ENCODE measurements at places on chromosomes 16 and 17. TPM values are rescaled to one million over a fixed set of nuclear protein-coding genes. Genes with fewer than 3 reads are reported as not detected.

DNA sequence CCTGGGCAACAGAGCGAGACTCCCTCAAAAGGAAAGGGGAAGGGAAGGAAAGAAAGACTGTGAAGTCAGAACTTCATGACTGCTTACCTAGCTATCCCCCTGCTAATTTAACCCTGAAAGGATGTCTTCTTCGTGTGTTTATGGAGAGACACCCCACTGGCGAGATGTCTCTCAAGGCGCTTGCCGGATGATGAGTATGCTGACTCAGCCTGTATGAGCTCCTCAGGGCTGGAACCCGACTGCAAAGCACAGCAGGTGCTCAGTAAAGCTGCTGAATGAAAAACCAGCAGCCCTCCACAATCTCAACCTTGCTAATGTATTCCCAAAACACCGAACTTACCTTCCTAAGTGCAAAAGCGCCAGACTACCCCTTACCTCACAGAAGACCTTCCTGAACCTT lies 2.3 kb downstream of the ANKFY1 start:
- no peak for DNase-seq

- DNase-seq, result no peak
Observed at GRCh38 chr17:65978871-65979270, 213.1 kb downstream of the CEP112 start.

KRTAP9-4 gene
- not detected for polyA plus RNA-seq

GRCh38 chr17:46154151-46154816 lies 38.9 kb downstream of the KANSL1 start:
- no peak for DNase-seq

GRCh38 chr17:1009229-1010085 lies 12.5 kb downstream of the TIMM22 start:
- DNase-seq, result no peak

CEMP1 gene
- 2.9 TPM for polyA plus RNA-seq

ZG16B gene
- 0.42 TPM for polyA plus RNA-seq

GRCh38 chr17:75241996-75242460 lies 19.4 kb downstream of the GGA3 start:
- DNase-seq, result no peak

GAST gene
- not detected for polyA plus RNA-seq

TLCD1 gene
- polyA plus RNA-seq, result 18.6 TPM

GRCh38 chr16:52489894-52490293 lies 57.0 kb downstream of the TOX3 start:
- DNase-seq, result no peak

PRCD gene
- polyA plus RNA-seq, result 3.2 TPM

DNA sequence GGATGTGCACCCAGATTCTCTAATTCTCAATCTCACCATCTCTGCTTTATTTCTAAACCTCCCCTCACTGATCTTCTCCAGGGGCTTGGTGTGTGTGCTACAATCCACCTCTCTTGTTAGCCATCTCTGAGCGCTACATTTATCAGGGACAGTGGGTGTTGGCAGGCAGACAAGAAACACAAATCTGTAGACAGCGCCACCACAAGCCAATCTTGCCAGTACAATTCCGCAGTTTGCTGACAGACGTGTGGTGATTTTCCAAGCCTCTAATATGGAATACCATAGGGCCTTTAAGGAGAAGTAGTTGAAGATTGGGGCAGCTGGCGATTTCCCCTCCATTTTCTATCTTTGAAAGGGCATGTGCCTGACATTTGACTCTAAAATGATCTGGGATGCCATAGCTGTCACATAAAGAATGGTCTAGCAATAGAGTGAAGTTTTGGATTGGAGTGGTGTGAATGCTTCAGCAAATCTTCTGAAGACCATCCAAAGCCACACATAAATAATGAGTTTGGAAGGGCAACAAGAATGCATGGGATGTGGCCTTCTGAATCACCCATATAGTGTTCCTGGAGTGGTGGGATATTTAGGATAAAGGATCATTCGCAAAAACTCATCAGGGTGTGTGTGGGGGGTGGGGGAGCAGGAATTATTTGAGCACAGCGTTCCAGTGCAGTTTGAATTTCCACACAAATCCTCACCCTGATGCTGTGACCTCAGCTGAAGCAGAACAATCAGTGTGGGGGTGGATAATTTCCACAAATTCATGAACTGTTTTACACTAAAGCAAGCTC lies 12.0 kb upstream of the ANKFN1 start:
- DNase-seq, result no peak

NKD1 gene
- 13.3 TPM for polyA plus RNA-seq

TAC4 gene
- polyA plus RNA-seq, result not detected

DNA sequence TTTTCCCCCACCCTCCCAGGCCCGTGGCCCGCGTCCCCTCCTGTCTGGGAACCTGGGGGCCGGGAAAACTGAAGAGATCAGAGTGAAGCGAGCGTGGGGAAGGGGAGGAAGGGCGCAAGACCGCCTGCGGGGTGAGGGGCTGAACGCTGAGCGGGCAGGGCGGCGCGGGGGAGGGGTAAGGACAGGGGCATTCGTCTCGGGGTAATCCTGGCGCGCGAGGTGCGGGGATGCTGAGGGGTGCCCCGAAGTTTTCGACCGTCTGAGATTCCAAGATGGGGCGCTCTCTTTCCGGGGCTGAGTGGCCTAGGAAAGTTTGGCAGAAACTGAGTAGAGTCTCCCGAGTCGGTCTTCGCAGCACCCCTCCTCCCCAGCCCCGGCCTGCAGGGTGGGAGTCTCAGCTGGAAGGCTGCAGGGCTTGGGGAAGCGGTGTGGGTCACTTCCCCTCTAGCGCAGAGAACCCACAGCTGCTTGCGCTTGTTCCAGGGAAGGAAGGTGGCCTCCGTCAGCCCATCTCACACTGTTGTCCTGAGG lies 555 bp downstream of the TTYH2 start:
- no peak for DNase-seq

DNA sequence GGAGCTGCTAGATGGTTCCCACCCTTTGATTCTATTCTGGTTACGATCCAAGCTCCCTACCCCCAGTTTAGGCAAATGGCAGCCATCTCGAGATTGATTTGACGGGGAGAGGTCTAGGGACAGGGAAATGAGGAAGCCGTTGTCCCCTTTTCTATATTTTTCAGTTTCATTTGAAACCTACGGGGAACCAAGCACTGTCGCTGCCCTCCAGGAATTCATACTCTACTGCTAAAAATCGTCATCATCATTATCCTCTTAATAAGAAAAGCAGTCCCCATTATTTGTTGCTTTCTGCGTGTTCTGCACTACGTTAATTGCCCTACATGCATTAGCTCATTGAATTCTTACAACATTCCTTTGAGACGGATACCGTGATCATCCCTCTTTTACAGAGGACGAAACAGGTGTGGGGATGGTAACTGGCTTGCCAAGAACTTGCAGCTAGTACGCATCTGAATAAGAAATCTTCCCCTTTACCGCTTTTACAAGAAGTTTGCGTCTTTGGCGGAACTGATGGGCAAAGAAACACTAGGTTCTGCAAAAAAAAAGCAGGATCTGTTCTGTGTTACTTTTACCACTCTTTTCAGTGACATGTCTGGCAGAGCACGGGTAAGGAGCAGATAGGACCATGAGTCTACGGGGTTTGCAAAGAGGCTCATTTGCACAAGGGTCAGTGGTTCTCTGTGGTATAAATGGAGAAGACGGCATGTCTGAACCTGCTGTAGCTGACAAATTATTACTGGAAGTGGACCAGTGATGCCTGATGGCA lies 1.1 kb downstream of the CCP110 start:
- no peak for DNase-seq

GRCh38 chr17:80866050-80866793 lies 125.4 kb upstream of the CHMP6 start:
- peak; percentile 49 for DNase-seq

DNA sequence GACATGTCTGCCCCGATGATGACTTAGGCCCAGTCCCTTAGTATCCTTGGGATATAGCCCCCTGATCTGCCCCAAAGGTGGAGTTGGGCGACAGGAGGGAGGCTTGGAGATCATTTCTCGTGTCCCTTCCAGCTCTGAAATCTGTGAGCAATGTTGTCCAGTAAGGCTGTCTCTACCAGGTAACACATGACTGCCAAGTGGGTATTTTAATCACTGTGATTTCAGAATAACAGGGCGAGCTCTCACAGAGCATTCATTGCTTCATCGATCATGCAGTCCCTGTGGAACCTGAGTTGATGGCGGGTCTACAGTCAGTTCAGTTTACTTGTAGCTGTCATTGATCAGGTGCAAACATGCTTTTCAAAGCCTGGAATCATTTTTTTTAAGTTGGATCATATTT lies 39.2 kb downstream of the KSR1 start:
- DNase-seq, result no peak

SLC38A8 gene
- polyA plus RNA-seq, result not detected

CHAD gene
- 0.66 TPM for polyA plus RNA-seq

DNA sequence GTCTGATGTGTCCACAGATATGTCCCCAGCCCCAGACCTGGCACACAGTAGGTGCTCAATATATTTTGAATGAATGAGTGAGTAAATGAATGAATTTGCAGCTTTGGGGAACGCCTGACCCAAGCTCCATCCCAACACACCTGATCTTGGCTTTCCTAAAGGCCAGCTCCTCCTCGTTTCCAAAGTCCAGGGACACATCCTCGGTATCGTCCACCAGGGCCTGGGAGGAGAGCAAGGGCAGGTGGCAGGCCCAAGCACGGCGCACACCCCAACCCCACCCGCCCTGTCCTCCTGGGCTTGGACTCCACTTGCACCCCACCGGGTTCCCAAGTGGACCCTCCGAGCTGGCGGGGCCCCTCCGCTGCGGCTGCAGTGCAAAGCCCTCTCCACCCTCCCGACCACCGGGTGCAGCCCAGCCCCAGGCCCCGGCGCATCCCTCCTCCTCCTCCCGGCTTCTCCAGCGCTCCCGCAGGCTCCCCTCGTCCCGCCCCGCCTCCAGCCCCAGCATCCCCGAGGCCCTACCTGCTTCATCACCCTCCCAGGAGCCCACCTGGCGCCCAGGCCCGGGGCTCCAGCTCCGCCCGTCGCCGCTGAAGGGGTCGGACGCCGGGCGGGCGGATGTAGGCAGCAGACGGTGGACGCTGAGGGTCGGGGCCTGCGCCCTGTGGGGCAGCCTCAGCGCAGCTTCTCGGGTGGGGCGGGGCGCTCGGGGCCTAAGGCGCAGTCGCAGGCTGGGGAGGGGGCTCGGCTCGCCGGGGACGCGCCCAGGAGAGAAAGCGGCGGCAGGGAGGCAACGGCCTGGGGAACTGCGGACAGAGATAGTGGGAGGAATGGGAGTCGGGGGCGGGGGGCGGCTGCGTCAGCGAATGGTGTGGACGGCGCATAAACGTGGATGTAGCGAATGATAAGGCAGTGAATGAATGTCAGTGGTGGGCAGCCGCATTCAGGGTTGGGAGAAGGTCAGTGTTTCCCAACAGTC lies at the start of gene TVP23A:
TVP23A (minus strand) TSS at position 832 of the 979 bp plus-strand sequence; CDS start at position 531, 301 bp downstream.
- DNase-seq, result no peak

DNA sequence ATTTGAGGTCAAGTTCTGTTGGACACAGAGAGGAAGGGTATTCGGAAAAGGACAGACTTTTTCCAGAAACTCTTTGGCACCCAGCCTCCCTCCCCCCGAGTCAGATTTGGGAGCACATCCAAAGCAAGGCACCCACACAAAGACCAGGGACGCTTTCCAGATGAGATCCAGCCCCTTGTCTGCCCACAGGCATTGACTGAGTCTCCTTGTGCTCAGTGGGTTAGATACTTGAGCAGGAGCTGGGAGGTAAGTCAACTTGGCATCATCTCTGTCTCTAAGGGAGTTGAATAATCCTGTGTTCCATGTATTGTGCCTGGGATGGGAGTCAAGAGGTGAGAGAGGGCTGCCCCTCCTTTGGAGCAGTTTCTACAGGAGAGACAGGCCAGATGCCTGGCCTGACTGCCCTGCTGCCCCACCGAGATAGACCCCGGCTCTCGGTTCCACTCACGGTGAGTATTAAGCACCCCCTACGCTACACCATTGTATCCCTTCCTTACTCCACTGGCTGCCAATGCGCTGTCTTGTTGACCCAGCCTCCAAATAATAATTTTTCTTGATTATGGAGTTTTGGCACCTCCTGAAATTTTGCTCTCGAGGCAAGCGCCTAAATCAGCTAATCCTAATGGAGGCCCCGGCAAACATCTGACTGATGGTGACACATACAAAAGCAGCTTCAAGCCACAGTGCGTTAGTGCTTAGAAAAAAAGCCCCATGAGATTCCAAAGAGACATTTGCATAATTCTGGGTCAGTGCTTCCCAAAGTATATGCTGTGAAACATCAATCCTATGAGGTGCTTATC lies 29.6 kb upstream of the MAP3K14 start:
- DNase-seq, result no peak

- DNase-seq, result no peak
Observed at GRCh38 chr16:80924372-80924978, 82.2 kb downstream of the CMC2 start.

- no peak for DNase-seq
Observed at GRCh38 chr16:80014241-80014939, 413.9 kb upstream of the MAF start.

GRCh38 chr17:7346761-7347614 lies 5.0 kb upstream of the KCTD11 start:
- no peak for DNase-seq

TLCD3A gene
- 24.4 TPM for polyA plus RNA-seq

FLYWCH2 gene
- polyA plus RNA-seq, result 25.0 TPM

- DNase-seq, result no peak
Observed at GRCh38 chr17:66537502-66537901, 235.1 kb downstream of the PRKCA start.

- no peak for DNase-seq
Observed at GRCh38 chr16:49602201-49602975, 228.8 kb downstream of the C16orf78 start.

DNA sequence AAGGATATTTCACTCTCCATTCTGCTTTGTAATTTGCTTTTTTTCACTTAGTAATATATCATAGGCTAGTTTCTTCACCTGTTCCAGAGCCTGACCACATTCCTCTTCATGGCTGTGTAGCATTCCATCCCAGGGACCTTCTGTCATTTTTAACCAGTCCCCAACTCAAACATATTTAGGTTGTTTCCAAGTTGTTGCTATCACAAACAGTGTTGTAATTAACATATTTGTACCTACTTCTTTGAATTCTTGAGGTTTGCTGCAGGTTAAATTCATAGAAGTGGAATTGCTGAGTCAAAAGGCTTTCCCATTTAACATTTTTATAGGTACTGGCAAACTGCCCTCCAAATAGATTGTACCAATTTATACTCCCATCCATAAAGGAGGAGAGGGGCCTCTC lies 65.1 kb upstream of the MED9 start:
- DNase-seq, result no peak

FOXJ1 gene
- polyA plus RNA-seq, result 18.9 TPM

DNA sequence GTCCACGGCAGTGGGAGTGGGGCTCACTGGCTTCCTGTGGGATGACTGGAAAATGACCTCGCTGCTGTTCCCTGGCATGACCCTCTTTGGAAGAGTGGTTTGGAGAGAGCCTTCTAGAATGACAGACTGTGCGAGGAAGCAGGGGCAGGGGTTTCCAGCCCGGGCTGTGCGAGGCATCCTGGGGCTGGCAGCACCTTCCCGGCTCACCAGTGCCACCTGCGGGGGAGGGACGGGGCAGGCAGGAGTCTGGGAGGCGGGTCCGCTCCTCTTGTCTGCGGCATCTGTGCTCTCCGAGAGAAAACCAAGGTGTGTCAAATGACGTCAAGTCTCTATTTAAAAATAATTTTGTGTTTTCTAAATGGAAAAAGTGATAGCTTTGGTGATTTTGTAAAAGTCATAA lies 7.8 kb upstream of the RNF213 start:
- DNase-seq, result no peak

GRCh38 chr16:89189358-89190025 lies 10.8 kb downstream of the SLC22A31 start:
- no peak for DNase-seq

- no peak for DNase-seq
Observed at GRCh38 chr16:86496929-86497461, 13.3 kb upstream of the FOXF1 start.

GRCh38 chr16:6362321-6362720 lies 970.3 kb upstream of the RBFOX1 start:
- no peak for DNase-seq

KRTAP2-2 gene
- polyA plus RNA-seq, result not detected

- DNase-seq, result no peak
Observed at GRCh38 chr17:51263006-51263405, 2.7 kb downstream of the UTP18 start.
